Fibroblast of the aortic adventitia (primary cell): ENCODE measurements at places on chromosomes 11 and 22.

DNA sequence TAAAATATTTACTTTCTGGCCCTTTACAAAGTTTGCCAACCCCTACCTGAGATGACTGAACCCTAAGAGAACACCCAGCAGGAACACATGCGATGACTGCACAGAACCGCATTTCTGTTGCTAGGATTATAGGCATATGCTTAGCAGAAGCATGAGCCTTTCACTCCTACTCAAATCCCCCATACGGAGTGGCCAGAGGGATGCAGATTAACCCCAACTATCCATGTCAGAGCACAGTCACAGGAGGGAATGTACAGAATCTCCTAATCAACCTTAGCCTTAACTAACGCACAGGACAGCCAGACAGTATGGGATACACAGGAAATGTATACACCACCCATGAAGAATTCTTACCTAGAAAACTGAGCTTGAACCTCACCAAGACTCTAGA is 6.2 kb downstream of the HPS4 start:
- DNase-seq: no peak

DNA sequence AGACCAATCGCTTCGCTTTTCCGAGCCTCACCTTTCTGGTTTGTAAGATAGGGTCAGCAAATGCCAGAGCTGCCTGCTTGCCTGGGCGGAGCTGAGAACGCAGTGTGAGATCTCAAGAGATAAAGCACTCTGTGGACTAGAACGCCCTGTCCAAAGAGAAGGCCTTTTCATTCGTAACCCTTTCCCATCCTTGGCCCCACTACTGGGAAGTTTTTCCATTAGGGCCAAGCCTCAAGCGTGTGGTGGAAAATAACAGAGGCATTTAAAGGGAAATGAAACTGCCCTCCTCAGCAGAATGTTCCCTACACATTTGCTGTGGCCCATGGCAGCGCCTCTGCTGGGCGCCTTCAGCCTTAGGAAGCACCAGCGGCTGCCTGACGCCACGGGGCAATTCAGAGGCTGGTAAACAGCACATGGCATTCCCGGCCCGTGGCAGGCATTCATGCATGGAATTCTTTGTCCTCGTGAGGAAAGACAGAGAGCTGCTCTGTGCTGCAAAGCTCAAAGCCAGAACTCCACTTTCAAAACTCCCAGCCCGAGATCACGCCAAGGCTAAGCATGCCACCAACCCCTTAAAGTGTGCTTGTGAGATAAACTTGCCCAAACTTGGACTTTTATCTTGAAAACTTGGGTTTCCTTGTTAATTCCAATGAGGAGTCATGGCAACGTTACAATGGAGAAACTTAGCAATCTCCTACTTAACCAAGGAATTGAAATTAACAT is 38.1 kb downstream of the AHNAK start:
- DNase-seq: peak; percentile 52

GRCh38 chr11:107736546-107736945 is 24.7 kb upstream of the SLN start:
- no peak for DNase-seq

- no peak for DNase-seq
Measured at GRCh38 chr11:127035824-127036223, 35.3 kb upstream of the KIRREL3 start.

DNA sequence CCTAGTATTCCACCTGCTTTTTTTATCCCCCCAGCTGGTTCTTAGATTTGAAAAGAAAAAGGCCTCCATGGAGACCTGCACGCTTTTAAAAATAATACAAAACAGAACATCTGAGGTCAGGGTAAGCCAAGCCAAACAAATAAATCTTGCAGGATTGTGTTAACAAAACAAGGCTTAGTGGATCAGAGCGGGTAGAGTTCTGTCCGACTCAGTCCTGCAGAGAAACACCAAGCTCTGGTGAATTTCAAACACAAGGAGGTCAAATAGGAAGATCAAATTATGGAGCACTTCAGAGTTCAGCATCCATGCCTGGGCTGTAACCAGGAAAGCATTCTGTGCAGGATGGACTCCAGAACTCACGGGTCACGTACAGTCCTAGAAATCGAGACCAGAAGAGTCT is 86.9 kb downstream of the SYN3 start:
- DNase-seq: no peak

- peak; percentile 87 for DNase-seq
Measured at GRCh38 chr22:30127749-30128166, 47.5 kb downstream of the HORMAD2 start.

DNA sequence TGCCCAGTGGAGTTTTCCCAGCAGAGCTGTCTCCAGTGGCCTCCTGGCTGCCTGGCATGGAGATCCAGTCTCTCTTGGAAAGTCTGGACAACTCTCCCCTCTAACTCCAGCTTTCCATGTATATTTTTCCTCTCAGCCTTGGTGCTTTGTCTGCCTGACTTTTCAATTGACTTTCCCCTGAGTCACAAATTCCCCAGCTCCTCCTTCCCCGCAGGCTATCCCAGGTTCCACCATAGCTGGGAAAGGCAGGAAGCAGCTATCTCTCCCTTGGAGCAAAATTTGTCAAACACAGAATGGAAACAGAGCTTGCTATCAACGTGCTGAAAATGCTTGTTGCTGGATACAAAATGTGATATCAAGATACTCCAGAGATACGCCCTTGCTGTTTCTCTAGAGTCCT is 384.8 kb downstream of the TMEM135 start:
- peak; percentile 44 for DNase-seq
